ENCODE measurements at places on chromosomes 7 and 10.

DNA sequence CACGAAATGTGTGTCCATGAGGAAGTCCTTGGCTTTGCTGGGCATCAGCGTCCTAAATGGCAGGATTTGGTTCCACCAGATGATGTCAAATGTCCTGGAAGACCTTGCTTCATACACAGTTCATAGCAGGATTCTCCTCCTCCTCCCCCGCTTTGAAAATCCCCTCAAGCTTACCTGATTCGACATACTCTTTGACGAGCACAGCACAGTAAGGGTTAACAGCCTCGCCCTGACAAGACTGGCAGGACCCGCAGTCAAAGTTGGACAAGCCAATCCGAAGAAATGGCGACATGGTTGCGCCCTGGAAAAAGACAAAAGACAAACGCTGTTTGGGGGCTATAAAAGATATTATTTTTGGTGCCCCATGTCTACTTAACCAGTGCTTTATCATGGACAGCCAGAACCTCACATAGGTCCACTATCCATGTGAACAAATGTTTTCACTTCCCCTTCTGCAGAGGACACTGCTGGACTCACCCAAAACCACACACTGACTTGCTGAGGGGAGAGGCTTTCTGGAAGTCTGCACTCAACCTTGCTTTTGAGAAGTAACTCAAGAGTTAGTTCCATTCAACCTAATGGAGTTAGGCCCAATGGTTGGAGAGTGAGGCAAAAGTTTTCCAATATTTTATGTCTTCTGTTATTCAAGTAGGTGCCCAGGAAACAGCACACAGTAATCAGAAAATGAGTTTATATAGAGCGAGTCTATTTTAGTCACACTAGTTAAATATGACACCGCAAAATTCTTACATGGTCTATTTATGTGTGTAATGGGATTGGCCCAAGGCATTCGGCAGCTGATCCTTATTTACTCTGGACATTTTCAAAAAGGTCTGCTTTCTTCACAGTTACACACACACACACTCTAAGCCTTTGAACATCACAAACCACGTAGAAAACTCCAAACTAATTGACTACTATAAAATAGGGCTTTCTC, 65.0 kb downstream of the PRKCQ start:
- no peak for DNase-seq

DNA sequence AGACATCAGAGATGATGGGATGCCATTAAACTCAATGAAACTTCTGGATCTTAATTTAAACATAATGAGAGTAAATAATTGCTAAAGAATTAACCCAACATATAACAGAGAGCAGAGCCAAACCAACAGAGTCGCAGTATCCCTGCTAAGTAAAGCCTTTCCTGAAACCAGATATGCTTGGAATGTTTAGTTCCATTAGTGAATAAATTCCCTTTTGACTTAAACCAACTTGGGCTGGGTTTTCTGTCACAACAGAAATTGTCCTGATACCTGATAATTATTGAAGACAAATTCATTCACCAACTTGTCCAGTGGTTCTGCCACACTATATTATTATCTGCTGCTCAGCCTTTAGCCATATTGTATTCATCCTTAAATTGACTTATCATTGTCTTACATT, 286.7 kb downstream of the FZD1 start:
- DNase-seq = no peak

- DNase-seq = no peak
These were observed 58.5 kb upstream of the FERD3L start for GRCh38 chr7:19203686-19204085.

GRCh38 chr10:5142199-5142598, 42.8 kb downstream of the AKR1C8 start:
- DNase-seq = no peak

GRCh38 chr10:30786131-30786530, 156.6 kb upstream of the LYZL2 start:
- no peak for DNase-seq

Measured in right hindlimb (tissue), 1 donor.